Activated CD4-positive, alpha-beta T cell treated with anti-CD3 and anti-CD28 coated beads, Interleukin-2, Interleukin-4, amounts not matched to agents 100 ng/mL and 50 ng/mL, durations not matched to agents 16 hours and 8 hours (primary cell): ENCODE measurements at places on chromosomes 13 and 19.

- DNase-seq, result no peak
These were observed 2.2 kb upstream of the EEF1AKMT1 start for GRCh38 chr13:20775961-20776360.

DNA sequence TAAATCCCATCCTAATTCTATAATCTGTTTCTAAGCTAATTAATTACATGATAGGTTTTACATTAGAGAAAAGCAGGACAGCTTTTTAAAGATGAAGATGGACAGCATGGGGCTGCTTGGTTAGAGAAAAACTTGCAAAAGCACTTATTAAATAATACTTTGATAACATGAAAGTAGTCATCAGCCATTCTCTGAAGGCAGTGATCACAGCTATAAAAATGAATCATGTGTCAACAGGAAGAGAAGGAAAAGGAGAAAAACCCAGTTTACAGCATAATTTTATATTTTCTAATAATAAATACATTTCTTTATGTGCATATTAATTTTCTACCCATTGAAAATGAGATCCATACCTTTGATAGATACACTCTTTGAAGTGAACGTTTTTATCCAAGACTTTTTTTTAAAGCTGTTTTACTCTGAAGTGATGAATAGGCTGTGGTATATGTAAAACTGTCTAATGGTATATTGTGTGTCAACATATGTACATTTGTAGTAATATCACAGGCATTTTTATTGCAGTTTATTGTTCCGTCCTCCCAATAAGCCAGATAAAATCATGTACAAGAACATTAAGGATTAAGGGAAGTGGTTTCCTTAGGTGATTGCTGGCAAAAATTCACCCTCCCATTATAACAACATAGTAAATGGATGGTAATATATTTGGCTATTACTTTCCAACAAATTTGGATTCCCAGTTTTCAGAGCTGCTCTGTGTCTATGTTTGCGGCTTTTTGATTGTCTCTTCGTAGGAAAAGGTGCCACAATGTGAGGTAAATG, 1.3 kb upstream of the KLF5 start:
- no peak for DNase-seq

- DNase-seq, result no peak
These were observed 5.2 kb downstream of the DKKL1 start for GRCh38 chr19:49368711-49369358.

DNA sequence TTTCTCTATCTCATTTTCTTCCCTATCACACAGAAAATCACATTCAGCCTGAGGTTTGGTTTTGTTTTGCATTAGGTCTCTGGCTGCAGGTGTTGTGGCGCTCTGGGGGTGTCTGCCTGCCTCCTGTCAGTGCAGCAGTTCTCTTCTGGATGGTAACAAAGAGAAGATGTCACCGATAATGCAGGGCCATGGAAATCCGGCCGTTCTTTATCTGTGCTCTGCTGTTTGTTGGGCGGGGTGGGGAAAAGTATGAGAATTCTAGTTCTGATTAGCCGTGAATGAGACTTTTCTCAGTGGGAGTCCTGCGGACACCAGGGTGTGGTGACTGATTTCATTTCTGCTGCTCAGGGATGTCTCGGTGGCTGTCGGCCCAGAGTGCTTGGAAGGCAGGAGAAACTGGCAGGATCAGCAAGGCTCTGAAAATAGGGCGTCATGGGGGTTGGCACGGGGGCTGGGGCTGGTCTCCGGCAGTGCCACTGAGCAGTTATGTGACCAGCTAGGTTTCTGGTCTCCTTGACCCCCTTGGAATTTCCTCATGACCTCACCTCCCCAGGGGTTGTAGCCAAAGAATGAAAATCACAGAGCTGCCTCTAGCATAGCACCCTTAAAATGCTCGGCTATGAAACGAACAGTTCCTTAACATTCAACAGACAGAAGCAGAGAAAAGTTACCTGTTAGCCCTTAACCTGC, 5.0 kb downstream of the RNF113B start:
- no peak for DNase-seq

GRCh38 chr19:47595944-47596343, 13.0 kb upstream of the BICRA start:
- peak; percentile 14 for DNase-seq

GRCh38 chr13:111893071-111893606, 173.8 kb upstream of the SOX1 start:
- DNase-seq, result no peak

- DNase-seq, result no peak
These were observed 58.2 kb downstream of the EFNB2 start for GRCh38 chr13:106477303-106477702.
